ENCODE measurements at places on chromosomes 3 and 15. TPM values are rescaled to one million over a fixed set of nuclear protein-coding genes. Genes with fewer than 3 reads are reported as not detected.

PROK2 gene
- not detected for total RNA-seq

THBS1 gene
- 8,012 TPM for total RNA-seq

PLAAT1 gene
- total RNA-seq: 0.89 TPM

AHSG gene
- total RNA-seq: under 0.01 TPM

LMAN1L gene
- total RNA-seq: not detected

SLC9C1 gene
- under 0.01 TPM for total RNA-seq

HDAC11 gene
- 6.3 TPM for total RNA-seq

MST1R gene
- 0.13 TPM for total RNA-seq

AADACL2 gene
- total RNA-seq: not detected

GRCh38 chr15:27826902-27827714 lies 272.0 kb downstream of the OCA2 start:
- DNase-seq: no peak

DNA sequence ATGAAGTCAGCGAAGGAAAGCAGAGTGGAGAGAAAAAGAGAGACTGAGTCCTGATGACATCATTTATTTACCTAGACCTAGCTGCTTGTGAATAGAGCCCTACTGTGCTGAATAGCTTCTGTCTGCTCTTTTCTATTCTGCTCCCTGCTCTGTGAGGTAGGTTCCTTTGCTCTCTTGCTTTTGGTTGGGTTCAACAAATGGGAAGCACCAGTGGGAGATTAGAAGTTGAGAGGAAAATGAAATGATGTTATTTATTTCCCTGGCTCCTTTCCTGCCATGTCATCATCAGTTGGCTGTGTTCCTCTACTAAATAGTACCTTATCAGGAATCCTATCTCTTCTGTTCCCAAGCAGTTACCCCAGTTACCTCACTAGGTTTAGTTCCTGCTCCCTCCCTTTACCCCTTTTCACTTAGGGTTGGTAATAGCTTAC lies 23.5 kb downstream of the DTWD1 start:
- no peak for DNase-seq

- no peak for DNase-seq
Measured at GRCh38 chr3:150764566-150764965, 1.6 kb upstream of the SIAH2 start.

- no peak for DNase-seq
Measured at GRCh38 chr3:136819731-136820679, 1.1 kb downstream of the SLC35G2 start.

GRCh38 chr15:22902578-22902977 lies 64.1 kb downstream of the NIPA2 start:
- DNase-seq: no peak

- DNase-seq: no peak
Measured at GRCh38 chr15:97967881-97968280, 7.4 kb downstream of the ARRDC4 start.

GRCh38 chr3:120608506-120608905 lies 12.4 kb downstream of the NDUFB4 start:
- DNase-seq: no peak

DNA sequence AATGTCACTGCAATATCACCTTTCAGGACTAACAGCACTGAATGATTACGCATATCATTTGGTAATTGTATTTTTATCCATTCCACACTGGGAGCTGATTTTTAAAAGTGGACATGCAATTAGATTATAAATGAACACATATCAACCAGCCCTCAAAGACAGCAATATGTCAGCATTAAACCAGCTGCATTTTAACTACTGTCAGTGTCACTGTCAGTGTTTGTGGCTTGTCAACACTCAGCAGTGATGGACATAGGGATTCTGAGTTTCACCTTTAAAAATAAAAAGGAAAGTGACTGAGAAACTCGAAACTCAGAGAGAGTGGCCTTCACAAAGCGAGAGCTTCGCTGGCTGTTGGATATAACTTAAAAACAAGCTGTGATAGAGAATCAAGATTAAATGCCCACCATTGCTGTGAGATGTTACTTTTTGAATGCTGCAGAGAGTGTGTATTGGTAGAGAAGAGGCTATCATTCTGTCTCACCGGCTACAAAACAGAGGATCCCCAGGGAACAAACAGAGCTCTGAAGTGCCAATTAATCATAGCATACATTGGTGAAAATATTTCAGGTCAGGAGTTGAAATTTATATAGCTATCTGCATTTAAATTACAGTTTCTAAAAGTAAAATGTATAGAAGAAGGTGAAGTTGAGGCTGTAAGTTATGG lies 635.8 kb downstream of the SQOR start:
- no peak for DNase-seq

GRCh38 chr3:126350502-126351085 lies 6.6 kb downstream of the KLF15 start:
- DNase-seq: no peak

DNA sequence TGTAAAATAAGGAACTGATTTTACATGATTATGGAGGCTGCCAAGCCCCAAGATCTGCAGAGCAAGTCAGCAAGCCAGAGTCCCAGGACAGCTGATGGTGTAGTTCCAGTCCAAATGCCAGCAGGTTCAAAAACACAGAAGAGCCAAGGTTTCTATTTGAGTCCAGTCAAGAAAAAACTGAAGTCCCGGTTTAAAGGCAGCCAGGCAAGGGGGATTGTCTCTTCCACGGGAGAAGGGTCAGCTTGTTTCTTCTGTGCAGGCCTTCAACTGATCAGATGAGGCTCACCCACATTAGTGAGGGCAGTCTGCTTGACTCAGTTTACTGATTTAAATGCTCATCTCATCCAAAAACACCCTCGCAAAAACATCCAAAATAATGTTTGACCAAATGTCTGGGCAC lies 246.2 kb downstream of the PLCL2 start:
- no peak for DNase-seq

GRCh38 chr3:42729404-42730145 lies 27.0 kb upstream of the HHATL start:
- DNase-seq: no peak

DNA sequence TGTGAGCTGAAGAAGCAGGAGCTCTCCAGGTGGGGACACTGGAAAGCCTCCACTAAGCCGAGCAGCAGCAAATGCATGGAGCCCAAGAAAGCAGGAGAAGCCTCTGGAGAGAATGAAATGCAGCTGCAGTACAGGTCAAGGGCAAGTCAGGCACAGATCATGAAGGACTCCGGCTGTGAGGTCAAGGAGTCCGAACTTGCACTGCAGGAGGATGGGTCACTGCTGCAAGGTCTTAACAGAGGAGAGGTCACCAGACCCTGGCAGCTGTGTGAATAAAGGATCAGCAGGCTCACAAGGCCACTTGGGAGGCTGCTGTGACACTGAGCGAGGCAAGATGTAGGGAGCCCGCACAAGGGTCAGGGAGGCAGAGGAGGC lies 24.7 kb upstream of the SLC41A3 start:
- DNase-seq: no peak

DNA sequence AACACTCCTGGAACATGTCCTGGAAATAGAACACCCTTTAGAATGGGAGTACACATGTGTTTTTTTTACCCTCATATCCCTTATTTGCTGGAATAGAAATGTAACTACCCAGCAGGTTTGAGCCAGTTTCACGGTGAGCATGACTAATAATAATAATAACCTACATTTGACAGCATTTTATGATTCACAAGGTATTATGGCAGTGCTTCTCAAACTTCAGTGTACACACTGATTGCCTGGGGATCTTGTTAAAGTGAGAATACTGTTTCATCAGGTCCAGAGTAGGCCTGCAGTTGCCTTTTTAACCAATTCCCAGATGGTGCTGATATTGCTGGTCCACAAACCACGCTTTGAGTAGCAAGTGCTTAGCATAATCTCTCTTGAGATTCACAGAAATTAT lies 63.9 kb downstream of the NFKBIZ start:
- DNase-seq: peak; percentile 14

DNA sequence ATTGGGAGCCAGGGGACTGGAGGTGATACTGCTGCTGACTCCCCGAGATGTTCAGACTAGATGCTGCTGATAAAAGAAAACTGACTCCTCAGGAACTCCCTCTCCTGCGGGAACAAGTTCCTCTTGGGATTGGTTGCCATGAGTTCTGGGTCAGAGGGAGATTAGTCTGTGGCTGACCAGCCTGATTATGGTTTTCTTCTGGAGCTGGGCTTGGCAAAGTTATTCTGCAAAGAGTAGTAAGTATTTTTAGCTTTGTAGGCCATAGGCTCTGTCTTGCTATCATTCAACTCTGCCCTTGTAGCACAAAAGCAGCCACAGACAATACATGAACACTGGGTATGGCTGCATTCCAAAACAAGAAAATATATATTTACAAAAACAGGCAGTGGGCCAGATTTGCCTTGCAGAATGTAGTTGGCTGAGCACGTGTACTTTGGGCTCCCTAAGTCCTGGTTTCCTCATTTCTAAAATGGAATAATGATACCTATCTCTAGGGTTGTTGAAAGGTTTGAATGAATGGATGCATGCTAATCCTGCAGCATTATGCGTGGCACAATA lies 796.8 kb downstream of the AGBL1 start:
- DNase-seq: no peak

- DNase-seq: no peak
Measured at GRCh38 chr3:127804141-127804540, 18.2 kb downstream of the MGLL start.

DNA sequence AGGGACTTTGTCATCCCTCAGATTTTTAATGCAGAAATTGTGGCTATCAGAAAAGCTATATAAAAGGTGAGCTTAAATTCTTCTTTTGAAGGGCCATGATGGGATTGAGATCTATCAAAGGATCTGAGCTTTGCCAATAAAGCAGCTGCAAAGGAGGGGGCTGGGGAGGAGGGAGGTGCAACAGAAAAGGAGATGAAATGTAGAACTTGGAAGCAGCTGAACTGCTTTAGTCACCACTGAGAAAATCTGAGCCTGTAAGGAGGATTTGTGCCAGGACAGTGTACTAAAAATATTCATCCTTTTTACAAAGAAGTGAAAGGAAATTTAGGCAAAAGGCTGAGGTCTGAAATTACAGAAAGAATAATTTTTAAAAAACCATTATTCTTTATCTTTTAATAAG lies 10.4 kb downstream of the TSPAN3 start:
- no peak for DNase-seq

DNA sequence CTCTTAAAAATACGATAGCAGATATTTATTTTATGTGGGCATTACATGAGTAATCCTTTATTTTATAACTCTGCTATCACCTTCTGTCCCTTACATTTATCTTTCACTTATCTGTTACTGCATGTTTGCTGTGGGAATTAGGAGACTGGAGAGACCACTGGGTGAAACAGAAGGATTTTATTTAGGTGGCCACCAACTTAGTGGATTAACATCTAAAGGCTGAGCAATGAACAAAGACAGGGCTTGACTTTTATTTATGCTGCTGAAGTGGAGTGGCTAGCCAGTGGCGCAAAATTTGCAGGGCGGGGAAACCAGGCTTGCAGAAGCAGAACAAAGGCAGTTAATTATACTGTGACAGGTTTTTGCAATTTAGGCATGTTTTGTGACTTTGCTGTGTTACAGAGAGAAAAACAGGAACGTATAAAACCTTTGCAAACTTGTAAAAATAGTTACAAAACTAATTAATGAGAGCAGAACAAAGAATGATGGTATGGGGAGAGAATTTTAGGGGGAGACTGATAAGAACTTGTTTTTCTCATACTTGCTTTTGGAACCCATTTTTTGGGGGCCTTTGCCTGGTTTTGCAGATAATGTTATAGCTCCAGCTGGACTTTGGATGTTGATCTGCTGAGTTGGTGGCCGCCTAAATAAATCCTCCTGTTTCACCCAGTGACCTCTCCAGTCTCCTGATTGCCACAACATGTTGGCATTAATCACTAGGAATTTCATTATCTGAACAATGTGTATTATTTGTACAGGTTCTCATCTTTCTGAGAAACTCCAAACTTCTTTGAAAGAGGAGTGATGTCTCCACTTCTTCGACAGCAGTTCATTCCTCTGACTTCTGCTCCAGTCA lies 18.0 kb downstream of the KLHL24 start:
- no peak for DNase-seq

DNA sequence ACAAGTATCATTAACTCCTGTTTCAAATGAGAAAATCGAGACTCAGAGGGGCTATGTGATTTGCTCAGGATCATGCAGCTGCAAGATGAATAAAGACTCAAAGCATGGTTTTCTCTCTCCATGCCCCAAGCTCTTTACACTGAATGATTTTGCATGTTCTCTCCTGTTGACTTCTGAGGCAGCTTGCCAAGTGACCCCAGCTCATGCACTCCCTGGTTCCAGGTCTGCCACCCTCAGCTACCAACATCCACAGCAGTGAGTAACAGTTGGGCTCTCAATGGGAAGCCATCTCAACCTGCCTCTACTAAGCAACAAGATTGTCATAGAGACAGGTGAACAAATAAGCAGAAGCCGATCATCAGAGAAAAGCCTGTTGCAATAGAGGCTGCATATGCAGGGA lies 116.9 kb upstream of the GADL1 start:
- DNase-seq: peak; percentile 13

GRCh38 chr15:61216519-61216918 lies 12.6 kb downstream of the RORA start:
- DNase-seq: no peak

GRCh38 chr3:77137559-77137958 lies 97.7 kb downstream of the ROBO2 start:
- no peak for DNase-seq

DNA sequence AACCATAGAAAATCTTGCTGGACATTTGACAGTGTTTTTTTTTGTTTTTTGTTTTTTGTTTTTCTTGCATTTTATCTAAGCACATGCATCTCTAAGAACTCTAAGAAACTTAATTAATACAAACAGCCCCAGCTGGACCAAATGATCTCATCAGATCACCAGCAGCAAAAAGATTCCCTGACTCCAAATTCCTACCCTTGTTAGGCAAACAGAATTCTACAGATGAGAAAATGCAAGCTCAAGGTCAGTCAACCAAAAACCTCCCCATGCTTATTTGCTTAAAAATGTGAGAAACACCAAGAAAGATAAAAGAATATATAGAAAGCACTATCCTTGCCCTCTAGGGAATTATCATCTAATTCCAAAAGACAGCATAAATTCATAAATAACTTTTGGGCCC lies 65.4 kb downstream of the FOXP1 start:
- no peak for DNase-seq

DNA sequence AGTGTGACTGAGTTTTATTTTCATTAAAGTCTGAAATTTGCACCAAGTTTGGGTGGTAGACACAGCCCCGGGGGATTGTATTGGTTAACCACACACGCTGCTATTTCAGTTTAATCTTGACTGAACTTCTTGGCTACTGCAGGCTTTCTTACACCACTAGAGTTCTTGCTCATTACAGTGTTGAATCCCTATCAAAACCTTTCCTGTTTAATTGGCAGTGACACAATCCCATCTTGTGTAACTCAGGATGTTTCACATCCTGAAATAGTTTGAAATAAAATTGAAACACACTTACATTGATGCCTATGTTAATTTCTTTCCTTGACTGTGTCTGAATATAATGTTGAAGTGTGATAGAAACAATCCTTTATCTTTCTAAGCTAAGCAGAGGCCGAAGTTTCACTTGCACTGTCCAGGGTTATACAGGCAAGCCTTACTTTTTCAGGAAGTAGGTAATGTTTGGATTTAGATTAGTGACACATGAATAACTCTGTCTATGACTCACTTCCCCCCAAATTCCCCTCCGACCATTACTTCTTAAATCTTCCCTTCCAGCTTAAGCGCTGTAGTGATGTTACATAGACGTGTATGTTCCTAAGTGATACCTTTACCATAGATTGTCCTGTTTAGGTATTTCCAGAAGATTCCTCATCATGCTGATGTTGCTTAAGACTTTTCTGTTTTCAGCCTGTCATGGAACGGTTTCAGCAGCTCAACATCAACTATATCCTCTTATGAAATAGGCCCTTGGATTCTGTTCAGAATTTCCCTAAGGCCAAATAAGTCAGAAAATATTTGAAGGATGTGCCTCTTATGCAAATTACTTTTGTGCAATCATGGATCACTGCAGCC lies 16.8 kb downstream of the ATG7 start:
- DNase-seq: peak; percentile 92

GRCh38 chr15:59276225-59277178 lies 69.9 kb downstream of the LDHAL6B start:
- DNase-seq: no peak
